ENCODE measurements at places on chromosomes 1 and 21. TPM values are rescaled to one million over a fixed set of nuclear protein-coding genes. Genes with fewer than 3 reads are reported as not detected.

The RIPK4 gene
- 0.91 TPM for total RNA-seq

The ADAM15 gene
- 133 TPM for total RNA-seq

The IRF6 gene
- 0.84 TPM for total RNA-seq

The ACTL8 gene
- total RNA-seq = not detected

The GUCA2B gene
- total RNA-seq = not detected

GRCh38 chr1:186925881-186926669, 97.3 kb downstream of the PLA2G4A start:
- DNase-seq = no peak

DNA sequence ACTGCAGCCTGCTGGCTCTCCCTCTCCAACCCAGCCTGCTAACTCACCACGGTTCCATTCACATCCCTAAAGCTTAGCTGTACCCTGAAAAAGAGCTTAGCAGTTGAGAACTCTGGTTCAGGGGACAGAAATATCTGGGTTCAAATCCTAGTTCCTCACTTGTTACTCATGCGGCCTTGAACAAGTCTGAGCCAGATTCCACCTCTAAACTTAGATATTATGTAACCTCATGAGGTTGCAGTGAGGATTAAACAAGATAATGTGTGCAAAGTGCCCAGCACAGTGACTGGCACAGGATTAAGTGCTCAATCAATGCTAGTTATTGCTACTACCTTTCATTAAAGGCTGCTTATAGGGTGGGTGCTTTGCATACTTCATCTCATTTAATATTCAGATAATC, 41.3 kb upstream of the DHCR24 start:
- no peak for DNase-seq

DNA sequence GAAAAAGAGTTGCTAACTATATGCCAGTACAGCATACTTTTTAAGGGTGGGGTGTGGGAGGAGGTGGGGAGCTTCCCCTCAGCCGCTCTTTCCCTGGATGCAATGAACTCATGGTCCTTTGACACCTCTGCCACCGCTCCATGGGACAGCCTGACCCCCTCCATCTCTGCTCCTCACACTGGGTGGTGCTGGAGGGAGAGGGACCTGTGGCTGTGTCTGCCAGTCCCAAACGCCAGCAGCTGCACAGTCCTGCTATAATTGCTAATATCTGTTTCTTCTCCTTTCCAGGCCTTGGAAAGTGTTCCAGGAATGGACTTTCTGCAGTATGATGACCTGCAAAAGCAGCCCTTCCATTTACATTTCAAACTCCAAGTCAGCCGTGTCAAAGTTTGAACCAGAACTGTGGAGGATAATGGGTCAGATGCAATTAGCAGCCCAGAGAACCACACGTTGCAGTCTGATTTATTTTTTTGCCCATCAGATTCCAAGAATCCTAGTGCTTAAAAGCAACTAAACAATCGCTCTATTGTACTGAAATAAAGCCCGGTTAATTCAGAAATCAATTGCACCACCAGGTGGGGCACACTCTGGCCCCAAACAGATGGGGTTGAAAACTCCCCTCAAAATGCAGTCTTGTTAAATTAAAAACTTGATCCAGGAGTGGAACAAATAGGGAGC, 160.7 kb upstream of the LMO4 start:
- no peak for DNase-seq

GRCh38 chr1:113192980-113193379, 120.0 kb downstream of the LRIG2 start:
- DNase-seq = no peak

DNA sequence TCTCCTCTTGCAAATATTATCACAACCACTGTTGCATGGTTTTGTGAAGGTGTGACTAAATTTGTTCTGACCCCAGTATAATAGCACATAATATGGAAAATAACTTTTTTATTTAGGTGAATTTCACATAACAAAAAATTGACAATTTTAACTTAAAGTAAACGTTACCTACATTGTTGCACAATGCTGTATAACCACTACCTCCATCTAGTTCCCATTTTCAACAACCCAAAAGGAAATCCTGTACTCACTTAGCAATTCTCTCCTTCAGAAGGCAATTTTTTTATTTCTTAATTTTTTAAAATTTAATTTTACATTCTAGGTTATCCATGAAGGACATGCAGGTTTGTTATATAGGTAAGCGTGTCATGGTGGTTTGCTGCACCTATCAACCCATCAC, 95.2 kb downstream of the KCNJ6 start:
- no peak for DNase-seq

DNA sequence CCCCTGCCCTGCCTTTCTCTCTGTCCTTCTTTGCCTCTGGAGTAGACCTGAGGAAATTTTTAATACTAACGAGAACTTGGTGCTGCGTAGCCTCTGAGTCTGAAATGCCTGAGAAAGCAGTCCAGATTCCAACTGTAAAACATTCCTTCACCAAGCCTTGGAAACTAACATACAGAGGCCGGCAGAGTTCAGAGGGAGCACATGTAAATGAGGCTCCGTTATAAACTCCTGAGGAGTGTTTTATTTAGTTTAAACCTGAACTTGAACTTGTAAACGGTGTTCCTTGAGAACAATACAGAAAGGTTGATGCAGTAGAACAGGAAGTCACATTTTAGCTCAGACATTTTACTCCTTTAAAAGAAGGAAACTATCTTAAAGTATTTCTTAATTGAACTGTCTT, 280.7 kb downstream of the TM2D1 start:
- DNase-seq = peak; percentile 39

GRCh38 chr1:203280061-203280460, 25.3 kb upstream of the BTG2 start:
- no peak for DNase-seq

DNA sequence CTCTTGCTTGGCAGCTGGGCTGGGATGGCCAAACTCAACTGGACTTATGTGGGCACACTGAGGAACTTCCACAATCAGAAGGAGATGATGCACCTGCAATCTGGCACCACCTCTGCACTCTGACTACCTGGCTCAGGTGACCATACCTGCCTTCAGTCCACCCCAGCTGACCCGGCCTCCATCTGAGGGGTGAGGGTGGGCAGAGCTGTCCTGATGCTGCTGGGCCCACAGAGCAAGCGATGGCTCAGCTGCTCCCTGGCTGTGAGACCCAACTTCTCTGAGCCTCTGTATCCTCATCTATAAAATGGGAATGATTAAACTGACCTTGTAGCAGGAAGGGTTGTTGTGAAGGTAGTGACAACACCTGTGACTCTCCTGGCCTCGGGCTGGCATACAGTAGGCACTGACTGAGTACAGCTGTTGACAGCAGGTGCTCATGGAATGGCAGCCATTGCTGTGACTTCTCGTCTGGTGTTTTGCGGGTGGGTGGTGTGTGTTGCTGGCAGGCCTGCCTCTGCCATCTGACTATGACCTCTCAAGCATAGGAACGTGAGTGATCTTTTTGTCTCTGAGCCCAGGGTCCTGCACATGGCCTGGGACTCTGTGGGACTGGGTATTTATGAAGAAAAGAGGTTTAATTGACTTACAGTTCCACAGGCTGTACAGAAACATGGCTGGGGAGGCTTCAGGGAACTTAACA, 438.5 kb downstream of the PTPRU start:
- DNase-seq = peak; percentile 85

DNA sequence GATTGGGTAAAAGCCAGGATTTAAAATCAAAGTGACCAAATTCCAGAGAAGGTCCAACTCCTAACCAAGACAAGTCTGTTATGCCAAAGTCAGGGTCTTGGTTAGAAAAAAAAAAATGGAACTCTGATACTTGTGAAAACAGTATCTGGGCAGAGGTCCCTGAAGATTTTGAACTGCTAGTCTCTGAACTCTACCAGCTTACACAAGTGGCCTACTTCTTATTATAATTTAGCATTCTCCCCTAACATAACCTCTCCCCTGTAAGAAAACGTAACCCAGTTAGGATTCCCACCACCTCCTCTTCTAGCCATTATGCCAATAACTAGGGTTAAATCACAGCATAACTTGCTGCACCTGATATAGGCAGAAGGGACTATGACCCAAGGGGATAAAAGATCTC, 220.5 kb downstream of the COL24A1 start:
- no peak for DNase-seq

DNA sequence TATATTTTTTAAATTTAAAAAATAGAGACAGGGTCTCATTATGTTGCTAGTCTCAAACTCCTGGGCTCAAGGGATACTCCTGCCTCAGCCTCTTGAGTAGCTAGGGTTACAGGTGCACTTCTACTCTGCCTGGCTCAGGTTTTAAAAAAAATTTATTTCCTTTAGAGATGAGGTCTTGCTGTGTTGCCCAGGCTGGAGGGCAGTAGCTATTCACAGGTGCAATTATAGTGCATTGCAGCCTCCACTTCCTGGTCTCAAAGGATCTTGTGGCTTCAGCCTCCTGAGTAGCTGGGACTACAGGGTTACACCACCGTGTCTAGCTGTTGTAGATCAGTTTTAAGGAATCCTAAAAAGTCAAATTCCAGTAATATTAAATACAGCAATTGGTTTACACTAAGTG, 5.0 kb downstream of the RNF11 start:
- DNase-seq = no peak

DNA sequence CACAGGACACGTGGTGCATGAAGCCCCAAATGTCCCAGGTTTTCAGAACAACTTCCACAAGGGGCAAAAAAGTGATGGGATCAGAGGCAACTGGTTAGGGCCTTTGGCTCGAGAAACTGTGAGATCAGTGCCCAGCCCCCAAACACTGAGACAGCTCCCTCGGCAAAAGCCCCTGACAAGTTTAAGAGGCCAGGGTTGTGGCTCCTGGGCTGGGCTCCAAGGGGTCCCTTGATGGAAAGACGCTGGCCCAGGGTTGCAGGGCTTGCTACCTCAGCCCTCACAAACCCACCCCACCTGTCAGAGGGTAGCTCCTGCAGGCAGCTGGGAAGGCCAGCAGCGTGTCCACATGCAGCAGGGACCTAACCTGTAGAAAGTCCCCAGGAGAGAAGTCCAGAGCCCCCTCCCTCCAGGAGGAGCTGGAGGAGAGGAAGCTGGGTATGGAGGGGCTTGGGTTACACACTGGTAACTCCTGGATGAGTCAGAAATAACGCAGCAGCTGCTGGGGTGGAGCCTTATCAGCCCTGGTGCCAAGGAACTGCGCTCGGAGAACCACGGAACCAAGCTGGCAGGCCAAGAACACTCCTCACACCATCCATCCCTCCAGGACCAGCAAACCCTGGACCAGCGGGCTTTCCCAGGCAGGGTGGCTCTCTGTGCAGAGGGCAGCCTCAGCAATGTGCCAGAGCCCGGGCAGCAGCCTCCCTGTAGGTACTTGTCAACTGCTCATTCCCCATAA, 37.5 kb downstream of the CTNNBIP1 start:
- no peak for DNase-seq

GRCh38 chr1:3415260-3416090, 39.0 kb upstream of the ARHGEF16 start:
- no peak for DNase-seq

DNA sequence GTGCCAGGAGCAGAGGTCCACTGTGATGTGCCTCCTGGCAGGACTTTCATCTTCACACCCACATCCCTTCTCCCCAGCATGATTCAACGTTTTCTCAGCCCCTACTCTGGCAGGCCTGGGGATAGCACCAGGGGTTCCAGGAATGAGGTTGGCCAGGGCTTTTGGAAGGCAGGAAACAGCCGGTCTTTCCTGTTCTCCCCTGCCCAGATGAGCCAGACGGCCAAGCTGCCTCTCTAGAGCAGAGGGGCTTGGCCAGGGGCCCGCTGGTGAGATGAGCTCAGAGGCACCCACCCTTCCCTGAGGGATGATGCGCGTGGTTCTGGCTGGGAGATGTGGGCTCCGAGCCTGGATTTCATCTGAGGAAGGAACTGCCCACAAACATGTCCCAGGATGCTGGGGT, 4.3 kb upstream of the MFAP2 start:
- DNase-seq = peak; percentile 93

DNA sequence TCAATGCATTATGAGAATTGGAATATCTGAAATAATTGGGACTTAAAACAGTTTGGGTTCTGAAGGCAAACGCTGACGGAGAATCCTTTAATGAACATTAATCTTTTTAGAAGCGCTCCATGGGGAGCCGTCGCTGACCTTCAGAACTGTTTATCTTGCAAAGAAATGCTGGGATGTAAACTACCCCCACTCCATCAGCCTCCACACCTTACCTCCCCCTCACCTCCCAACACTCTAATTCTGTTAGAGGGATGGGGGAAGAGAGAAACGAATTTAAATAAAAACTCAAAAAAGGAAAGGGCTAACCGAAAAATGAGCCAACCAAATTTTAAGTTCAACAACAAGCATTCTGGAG, 44.1 kb upstream of the DNAJC6 start:
- DNase-seq = no peak
